ENCODE measurements at places on chromosomes 7 and 10.
A peak's percentile ranks its signal among the peaks of the same experiment; 100 is the strongest.

GRCh38 chr7:151461096-151461941, 21.4 kb upstream of the CRYGN start:
- DNase-seq, result no peak

- no peak for DNase-seq
Measured at GRCh38 chr10:43863859-43864591, 215.3 kb upstream of the ZNF32 start.

- DNase-seq, result no peak
Measured at GRCh38 chr10:100888957-100889356, 23.8 kb upstream of the SLF2 start.

DNA sequence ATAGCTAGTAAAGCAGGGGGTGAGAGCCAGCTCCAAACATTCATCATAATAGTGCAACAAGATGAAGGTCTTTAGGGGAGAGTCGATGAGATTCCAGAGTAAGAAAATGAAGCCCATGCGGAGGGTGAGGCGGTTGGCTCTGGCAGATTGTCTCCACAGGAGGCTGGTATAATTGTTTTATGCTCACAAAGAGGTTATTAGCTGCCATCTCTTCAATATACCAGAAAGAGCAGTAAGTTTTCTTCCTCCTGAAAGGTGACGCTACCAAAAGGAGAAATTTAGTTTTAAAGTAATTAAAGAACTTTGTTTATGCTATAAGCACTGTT, 59.2 kb upstream of the KCNIP2 start:
- no peak for DNase-seq

GRCh38 chr7:45720989-45721388, 146.8 kb downstream of the ADCY1 start:
- DNase-seq, result no peak

GRCh38 chr7:101757879-101758278, 59.5 kb upstream of the CUX1 start:
- DNase-seq, result no peak

DNA sequence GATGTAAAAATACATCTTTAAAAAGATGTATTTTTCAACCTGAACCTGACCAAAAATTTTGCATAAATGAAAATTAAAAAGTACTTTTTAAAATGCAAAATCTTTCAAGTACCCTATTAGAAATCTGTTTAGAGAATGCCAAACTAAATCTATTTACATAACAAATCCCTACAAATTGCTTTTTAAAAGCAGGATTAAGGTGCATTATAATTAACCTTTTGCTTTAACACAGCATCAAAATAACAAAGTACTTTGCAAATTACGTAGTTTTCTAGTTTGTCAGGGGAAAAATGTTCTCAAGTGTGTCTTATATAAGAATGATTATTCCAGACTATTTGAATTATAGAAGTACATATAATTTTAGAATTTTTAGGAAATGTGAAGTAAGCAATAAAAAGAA, 160.8 kb downstream of the VPS50 start:
- no peak for DNase-seq

GRCh38 chr10:89351780-89352597, 24.2 kb downstream of the IFIT3 start:
- DNase-seq, result no peak

GRCh38 chr7:88041583-88041982, 107.5 kb downstream of the ADAM22 start:
- no peak for DNase-seq

- DNase-seq, result no peak
Measured at GRCh38 chr7:44391746-44392617, 66.6 kb upstream of the CAMK2B start.

DNA sequence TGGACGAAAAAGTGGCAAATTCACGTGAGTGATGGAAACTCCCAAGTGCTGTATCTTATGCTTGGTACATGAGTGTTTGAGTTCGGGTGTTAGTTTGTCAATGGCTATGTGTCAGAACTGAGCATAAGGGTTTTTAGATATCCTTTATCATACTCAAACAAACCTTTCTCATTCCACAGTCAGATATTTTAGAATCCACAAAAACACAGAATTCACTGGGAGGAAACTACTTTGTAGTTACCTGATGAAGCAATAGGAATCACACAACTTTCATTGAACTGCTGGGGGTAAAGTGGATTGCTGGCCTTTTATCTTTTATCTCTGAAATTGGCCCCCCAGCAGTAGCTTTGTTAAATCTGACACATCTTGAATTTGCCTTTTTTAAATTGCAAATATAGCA, 64.0 kb downstream of the DKK1 start:
- DNase-seq, result no peak

DNA sequence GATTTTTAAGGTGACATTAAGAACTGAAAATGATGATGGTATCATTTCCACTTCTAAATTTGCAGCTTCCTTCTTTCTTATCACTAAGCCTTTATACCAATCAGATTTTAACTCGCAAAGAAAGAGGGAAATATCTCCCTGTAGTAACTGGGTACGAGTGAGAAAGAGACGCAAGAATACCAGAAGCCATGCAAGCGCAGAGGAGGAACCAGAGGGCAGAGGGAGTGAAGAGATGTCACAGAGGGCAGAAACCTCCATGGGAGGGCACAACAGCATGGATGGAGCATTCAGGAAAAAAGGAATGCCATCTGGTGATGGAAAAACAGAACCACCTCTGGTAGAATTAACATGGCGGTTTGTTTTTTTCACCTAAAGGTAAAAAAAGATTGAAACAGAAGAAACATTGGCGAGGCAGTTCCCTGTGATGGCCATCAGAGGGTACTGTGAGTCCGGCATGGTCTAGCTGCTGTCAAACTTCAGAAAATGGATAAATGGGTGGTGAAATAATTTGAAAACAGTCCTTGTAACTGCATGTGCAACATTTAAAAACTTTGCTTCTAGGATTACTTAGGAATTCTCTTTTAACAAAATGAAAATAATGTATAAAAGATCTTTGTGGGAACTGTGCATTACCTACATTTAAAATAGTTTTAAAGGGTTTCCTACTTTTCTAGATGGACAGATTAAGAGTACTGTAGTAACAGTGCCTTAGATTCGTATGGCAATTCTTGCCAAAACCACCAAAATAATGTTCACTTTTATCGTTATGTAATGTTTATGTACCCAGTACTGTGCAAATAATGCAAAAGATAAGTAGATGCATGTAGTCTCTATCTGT, 91.8 kb downstream of the ARHGAP12 start:
- DNase-seq, result no peak

GRCh38 chr10:44207160-44207559, 177.7 kb downstream of the CXCL12 start:
- no peak for DNase-seq

DNA sequence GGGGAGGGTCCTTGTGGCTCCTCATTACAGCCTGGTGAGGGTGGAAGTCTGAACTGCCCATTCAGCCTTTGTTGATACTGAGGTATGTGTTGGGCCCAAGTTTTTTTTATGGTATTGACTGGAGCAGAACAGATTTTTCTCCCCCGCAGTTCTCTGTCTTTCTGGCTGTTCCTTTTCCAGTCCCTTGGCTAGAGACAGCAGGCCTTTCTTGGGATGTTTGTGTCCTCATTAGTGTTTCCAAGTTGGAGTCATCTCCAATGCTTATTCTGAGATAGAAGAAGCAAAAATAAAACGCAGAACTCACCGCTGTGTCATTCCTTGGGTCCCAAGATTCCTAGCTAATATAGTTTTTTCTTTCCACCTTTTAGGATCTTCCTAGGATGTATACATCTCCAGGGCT, 193.3 kb downstream of the RAMP3 start:
- DNase-seq, result no peak

DNA sequence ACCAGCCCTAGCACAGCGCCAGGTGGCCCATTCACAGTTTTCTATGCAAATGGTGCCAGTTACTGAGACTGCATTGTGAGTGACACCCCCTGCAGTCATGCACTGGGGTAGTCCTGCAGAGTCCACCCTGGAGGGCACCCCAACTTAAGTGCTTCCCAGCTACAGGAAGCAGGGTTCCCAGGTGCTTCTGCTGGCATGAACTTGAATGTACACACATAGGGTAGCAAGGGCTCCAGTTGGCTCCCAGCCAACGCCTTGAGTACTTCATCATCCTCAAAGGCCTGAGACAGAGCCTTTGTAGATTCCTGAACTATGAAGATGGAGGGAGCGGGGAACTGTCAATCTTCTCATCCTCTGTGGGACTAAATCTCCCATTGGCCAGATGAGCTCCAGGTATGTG, 11.5 kb upstream of the NPFFR1 start:
- no peak for DNase-seq

DNA sequence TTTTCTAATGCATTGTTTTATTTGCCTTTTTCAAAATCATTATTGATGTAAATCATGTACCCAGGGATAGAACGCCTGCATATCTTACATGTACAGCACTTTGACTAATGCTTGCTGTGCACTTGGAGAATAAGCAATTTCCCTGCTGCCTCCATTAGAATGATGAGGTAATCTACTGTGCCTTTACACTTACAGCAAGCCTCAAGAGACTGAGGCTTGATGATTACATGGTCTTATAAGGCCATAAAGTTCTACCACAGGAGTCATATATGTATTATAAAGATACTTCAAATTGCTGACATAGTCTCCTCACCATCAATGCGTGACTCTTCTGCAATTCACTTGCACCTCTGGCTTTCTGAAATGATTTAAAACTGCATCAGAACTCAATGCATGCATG, 328.6 kb upstream of the HGF start:
- DNase-seq, result no peak

- DNase-seq, result no peak
Measured at GRCh38 chr10:61612450-61612849, 50.3 kb upstream of the CABCOCO1 start.

- DNase-seq, result no peak
Measured at GRCh38 chr10:26481914-26482550, 43.9 kb downstream of the APBB1IP start.

- DNase-seq, result no peak
Measured at GRCh38 chr10:72847681-72848080, 45.9 kb upstream of the OIT3 start.

DNA sequence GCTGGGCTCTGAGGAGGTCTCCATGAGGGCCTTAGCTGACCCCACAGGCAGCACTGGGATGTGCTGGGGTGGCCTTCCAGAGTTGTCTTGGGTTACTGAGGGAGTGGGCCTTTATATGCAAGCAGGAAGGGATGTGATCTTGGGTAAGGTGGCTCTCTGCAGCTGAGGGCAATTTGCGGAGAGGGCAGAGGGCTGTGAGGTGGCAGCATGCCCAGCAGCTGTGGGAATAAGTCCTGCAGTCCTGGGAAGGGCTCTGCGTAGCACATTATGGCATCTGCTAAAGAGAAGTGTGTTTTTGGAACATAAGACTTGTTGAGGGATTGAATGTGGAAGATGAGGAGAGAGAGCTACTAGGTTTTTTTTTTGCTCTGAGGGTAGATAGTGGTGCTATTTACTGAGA, 99.6 kb upstream of the KMT2E start:
- no peak for DNase-seq

- no peak for DNase-seq
Measured at GRCh38 chr7:111049971-111050680, 40.8 kb upstream of the LRRN3 start.

GRCh38 chr7:16178092-16178491, 243.2 kb downstream of the CRPPA start:
- DNase-seq, result no peak

DNA sequence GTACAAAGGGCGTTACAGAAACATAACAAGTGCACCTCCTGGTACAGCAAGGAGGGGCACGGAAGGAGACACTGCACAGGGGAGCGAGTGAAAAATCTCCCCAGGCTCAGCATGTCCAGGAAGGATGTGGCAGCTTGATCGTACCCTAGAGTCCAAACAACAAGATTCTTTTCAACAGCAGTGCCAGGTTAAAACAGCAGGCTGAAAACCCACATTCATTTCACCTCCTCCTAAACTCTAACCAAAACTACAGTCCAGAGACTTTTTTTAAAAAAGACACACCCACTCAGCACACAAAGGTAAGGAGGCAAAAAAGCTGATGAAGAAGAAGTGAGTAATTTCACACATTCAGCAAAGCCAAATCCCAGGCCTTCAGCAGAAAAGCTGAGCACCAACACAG, 138.8 kb downstream of the SFMBT2 start:
- no peak for DNase-seq

GRCh38 chr7:38524786-38525185, 106.4 kb downstream of the AMPH start:
- no peak for DNase-seq

- no peak for DNase-seq
Measured at GRCh38 chr10:102119417-102120141, 589 bp downstream of the LDB1 start.

- peak; percentile 48 for DNase-seq
Measured at GRCh38 chr10:122342293-122343134, 32.0 kb upstream of the PLEKHA1 start.

DNA sequence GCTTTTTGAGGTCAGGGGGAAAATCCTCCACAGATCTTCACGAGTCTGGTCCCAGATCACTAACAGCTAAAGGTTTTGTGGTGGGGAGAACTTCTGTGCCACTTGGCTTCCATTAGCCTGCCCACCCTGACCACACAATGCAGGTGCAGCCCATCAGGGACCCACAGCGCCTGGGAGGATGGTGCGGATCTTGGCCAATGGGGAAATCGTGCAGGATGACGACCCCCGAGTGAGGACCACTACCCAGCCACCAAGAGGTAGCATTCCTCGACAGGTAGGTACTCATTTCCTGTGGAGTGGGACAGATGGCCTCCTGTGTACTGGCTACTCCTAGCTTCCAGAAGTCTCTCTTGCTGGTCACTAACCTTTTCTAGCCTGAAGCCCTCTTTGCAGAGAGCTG, 1.5 kb downstream of the FAM241B start:
- DNase-seq, result no peak

DNA sequence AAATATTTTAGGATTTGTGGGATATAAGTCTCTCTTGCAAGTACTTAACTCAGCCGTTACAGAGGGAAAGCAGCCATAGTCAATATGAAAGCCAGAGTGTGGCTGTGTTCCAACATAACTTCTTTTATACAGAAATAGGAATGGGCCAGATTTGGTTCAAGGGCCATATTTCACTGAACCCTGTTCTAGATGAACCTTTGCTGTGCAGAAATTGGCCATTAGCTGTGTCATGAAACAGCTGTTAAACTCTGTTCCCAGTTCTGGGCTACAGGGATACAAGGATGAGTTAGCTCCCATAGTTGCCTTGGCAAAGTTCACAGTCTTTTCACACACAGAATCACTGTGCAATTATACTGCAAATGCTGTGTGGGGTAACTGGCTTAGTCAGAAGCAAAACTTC, 213.9 kb upstream of the LRRN3 start:
- no peak for DNase-seq

GRCh38 chr10:2744547-2745200, 322.7 kb upstream of the PFKP start:
- DNase-seq, result no peak

GRCh38 chr7:75644589-75644988, 94.2 kb downstream of the HIP1 start:
- no peak for DNase-seq

- DNase-seq, result no peak
Measured at GRCh38 chr10:91556691-91557566, 75.9 kb downstream of the PPP1R3C start.

GRCh38 chr7:81111781-81112540, 193.1 kb upstream of the SEMA3C start:
- no peak for DNase-seq

GRCh38 chr10:35340975-35341374, 4.7 kb downstream of the CCNY start:
- DNase-seq, result no peak

Data from activated T-cell treated with anti-CD3 and anti-CD28 coated beads for 1 hour (primary cell).